ENCODE measurements at places on chromosomes 3 and 15.
A peak's percentile ranks its signal among the peaks of the same experiment; 100 is the strongest.

DNA sequence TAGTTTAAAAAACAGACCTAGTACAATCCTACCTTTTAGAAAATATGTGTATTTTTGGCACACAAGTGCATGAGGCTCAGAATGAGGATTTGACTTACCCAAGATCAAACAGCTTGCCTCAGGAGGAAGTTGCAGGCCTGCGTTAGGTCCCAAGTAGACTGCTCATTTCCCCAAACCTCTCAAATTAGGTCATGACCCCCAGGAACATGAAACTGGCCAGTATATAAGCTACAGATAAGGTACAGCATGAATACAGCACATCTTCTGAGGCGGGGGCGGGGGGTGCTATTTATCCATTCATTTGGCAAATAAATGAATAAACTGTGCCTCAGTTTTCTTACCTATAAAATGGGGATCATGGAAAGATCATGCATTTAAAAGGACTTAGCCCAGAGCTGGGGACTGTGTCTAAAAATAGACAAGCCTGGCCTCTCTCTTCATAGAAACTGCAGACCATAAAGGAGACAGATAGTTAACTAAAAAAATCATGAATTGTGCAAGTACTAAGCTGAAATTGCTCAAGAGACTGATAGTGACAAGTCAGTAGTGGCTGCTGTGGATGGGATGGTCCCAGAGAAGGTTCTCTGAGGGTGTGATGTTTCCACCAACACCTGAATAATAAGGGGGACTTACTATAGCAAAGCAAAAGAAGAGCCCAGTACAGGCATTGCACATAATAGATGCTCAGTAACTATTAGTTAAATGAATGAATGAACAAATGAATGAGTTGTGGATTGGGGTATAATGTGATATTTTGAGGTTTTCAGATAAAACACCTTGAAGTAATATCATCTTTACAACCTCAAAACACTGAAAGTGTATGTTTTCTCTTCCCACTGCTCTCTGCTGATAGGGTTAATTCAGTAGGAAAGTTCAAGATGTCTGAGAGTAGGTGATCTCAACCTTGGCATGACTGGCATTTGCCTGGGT, 258.5 kb upstream of the PROK2 start:
- DNase-seq, result no peak

DNA sequence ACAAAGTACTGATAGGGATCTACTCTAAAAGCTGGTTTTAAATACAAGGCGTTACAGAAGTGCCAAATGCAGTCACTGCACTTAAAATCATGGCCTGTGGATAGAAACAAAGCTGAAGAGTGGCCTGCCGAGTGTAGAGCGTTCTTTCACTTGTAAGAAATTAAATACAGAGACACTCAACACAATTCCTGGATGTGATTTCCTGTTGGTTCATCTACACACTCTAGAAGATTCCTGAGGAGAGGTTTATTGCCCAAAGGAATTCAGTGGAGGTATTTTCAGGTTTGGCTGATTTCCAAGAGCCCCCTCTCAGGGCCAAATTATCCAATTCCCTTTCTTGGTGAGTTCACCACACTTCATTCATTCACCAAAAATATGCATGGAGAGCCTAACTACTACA, 200.3 kb upstream of the IL12A start:
- no peak for DNase-seq

DNA sequence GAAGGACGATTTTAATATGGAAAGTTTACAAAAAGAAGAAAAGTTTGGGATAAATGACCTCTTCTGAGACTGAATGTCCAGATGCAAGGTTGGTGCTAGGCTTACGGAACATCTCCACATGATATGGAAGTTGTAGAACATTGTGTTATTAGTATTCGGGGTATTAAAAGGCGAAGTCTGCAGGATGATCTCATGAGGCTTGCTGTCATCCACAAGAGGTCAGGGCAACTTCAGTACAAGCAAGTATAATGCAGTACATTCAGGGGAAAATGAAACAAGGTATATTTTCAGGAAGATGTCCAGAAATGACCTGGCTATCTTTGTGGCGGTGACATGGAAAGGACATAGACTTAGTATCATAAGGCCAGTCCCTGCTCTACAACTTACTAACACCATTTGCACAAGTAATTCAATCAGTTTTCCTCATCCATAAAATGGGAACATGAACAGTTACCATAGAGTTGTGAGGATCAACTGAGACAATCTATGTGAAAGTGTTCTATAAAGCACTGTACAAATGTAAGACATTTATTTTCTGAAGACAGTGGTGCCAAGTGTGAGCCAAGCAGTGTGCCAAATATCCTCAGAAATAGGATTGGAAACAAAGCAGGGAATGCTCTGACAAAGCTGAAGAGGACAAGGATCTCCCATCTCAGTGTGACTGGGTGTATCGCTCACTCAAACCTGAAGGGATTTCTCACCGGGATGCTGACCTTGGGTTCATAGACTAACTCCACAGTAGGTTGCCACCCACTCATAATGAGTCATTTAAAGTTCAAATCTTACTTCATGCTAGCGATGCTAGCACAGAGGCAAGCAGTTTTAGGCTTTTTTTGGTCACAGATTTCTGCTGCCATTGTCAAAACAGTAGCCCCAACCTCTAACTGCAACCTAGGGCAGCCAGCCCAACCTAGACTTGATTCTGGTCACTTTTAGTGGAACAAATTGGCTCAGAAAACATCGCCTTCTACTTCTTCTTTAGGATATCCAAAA, 118.3 kb downstream of the TIGIT start:
- no peak for DNase-seq

- no peak for DNase-seq
Measured at GRCh38 chr3:55042591-55042990, 114.7 kb upstream of the LRTM1 start.

DNA sequence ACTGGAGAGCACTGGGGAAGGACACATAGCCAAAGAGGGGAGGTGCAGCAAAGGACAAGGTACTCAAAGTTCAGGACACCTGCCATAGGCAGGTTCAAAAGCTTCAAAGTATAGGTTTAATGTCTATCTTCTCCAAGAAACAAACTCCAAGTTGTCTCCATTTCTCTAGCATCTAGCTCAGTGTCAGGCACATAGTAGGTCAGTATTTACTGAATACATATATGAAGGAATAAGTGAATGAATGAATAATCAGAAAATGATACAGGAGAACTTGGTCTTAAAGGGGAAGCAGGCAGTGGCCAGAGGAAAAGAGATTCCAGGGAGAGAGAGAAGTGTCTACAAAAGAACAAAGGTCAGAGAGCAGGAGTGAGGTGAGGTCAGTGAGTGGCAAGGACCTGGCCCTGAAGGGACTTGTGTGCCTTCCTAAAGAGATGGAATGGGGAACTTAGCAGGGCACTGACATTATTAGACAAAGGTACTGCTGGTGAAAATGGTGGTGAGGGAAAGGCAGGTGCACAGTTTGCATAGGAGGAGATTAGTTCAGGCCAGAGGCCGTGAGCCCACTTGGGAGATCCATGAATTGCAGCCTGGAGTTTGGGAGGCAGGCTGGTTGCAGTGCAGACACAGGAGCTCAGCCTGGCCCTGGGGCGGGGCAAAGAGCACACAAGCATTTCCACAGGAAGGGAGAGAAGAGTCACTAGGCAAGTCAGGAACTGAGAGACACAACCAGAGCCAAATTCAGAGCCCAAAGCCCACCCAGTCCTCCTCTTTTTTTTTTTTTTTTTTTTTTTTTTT, 21.4 kb downstream of the TBC1D2B start:
- DNase-seq, result peak; percentile 62

Measured in natural killer cell (primary cell).